ENCODE measurements at places on chromosomes 5 and 9. TPM values are rescaled to one million over a fixed set of nuclear protein-coding genes. Genes with fewer than 3 reads are reported as not detected.

FCN2 gene
- not detected for total RNA-seq

CCL27 gene
- total RNA-seq = not detected

FOXD4L5 gene
- total RNA-seq = 0.64 TPM

AGXT2 gene
- total RNA-seq = not detected

LRRC19 gene
- not detected for total RNA-seq

FOXI1 gene
- total RNA-seq = not detected

TEK gene
- total RNA-seq = 10.2 TPM

ZNF300 gene
- 57.1 TPM for total RNA-seq

Data from cerebellum (tissue), 4 donors.